ENCODE measurements at places on chromosomes 7 and 10. TPM values are rescaled to one million over a fixed set of nuclear protein-coding genes. Genes with fewer than 3 reads are reported as not detected.

GRCh38 chr10:88048312-88048711, 184.9 kb downstream of the PTEN start:
- DNase-seq: no peak

DNA sequence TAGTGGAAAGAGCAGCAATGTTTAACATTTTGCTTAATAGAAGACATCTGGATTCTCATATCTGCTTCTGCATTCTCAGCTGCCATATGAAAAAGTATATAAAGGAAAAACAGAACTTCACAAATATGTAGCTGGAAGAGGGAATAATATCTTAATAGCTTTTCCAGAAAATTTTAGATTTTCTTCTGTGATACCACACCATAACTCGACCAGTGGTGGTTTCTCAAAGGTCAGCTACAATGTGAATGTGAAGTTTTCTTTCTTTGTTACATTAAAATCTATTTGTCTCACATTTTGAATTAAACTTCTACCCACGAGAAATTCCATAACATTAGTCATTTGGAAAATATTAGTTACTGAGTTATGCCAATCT, 339.8 kb downstream of the PARD3 start:
- DNase-seq: no peak

DNA sequence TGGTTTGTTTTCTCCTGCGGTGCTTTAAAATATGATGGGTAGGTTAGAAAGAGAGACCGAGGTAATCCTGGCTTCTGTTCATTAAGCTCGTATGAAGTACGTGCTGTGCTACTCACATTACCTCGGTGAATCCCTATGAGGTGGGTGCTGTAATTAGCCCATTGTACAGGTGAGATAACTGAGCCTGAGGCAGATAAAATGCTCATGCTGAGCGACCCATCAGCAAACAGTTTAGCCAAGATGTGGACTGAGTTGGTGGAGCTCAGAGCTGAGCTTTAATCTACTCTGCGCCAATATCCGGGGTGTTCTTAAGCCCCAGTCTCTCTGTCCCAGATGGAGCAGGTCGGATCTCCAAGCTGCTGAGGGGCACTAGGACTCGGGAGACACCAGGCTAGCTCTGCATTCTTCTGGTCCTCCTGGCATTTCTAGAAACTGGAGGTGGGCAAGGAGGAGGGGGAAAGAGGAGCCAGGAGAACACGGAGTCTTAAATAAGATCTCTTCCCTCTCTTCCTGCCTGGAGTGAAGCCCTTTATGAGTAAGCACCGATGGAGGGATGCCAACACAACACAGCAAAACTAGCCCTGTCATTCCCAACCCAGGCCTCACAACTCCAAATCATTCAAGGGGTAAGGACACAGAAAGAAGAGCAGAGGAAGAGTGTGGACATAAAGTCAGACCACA, 458.5 kb downstream of the KCNMA1 start:
- DNase-seq: peak; percentile 34

DNA sequence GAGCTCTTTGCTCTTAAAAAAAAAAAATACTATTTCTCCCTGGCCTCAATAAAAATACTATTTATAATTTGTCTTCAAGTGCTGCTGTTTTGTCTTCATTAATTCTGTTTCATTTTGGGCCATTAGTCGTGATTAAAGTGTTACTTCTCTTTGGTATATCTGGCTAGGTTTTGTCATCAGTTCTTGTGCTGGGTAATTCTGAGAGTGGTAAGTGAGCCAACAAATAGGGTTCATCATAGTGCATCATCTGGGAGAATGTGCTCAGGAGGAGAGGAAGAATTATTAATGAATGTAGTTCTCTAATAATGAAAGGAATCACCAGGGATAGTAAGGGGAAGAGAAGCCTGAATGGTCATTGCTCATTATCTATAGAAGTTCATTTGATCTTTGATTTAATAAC, 70.0 kb downstream of the LCOR start:
- DNase-seq: no peak

DNA sequence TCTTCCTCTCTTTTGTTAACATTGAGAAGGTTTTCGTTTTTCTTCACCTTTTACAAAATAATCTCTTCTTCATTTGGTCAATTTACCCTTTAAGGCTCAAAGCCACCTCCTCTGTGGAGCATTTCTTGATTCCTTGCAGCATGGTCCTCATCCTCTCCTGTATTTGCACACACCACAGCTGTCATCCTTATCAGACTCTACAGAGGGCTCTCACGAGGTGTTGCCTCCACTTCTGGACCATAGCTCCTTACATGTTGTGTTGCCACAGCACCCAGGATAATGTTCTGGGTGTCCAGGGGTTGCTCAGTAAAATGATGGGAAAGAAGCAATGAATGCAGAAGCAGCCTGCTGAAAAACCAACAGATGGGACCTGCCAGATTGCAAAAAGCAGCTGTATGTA, 192.8 kb downstream of the SH2D4B start:
- no peak for DNase-seq

DNA sequence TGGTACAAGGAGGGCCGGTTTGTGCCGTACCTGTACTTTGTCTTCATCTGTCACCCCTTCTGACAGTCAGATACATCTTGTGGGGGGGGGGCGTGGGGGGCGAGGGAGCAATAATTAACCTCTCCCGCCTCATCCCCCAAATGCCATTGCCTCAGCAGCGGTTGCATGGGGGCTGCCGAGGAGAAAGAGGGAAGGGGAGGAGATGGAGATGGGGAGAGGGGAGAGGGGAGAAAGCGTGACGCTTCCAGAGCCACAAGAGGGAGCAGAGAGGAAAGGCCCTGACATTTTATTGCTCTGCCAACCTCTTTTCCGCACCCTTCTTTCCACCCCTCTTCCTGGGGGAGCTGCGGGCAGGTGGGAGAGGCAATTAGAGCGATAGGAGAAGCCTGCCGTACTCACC, 11.8 kb downstream of the KAZALD1 start:
- no peak for DNase-seq

GRCh38 chr7:100156331-100157068, 2.0 kb downstream of the TRAPPC14 start:
- no peak for DNase-seq

DNA sequence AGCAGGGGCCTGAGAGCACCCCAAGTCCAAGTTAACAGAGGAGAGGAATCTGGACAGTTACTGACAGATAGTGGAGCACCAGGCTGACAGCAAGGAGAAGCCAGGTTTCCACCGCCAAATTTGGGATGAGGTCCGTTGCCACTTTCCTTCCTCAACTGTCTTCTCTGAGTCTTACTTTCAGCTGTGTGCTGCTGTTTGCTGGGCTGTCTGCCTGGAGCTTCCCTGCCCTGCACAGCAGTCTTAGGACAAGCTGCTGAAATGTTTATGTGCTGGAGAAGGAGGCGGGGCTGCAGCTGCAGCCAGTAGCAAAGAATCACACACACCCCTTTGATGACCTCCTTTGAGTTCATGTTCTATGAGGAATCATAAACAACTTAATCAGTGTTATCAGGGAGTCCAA, 17.4 kb upstream of the CYP3A7 start:
- no peak for DNase-seq

- DNase-seq: peak; percentile 39
Observed at GRCh38 chr7:112938863-112939573, 147.6 kb downstream of the GPR85 start.

GRCh38 chr10:48699011-48699627, 14.4 kb downstream of the WDFY4 start:
- DNase-seq: no peak

DNA sequence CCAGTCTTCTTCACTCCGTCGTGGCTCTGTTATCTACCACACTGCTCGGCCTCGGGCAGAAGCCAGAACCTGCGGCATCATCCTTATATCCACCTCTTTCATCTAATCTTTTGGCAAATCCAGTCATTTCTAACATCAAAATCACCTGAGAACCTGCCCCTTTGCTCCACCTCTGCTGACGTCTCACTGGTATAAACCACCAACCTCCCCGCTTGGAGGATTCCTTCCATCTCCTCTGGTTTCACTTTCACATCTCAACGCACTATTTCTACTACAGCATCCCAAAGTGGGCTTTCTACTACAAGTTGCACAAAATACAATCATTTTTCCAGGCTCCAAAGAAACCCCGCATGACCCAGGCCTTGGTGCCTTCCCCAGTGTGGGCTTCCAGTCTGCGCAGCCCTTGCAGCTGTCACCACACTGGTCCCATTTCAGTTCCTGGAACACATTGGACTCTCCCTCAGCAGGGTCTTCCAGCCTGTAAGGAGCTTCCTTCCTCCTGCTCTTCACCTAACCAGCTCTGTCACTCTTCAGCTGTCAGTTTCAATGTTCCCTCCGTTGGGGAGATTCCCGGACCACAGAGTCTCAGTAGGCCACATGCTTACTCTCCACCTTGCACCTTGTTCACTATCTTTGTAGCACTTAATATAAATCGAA, 85.0 kb downstream of the PRKCQ start:
- no peak for DNase-seq

DNA sequence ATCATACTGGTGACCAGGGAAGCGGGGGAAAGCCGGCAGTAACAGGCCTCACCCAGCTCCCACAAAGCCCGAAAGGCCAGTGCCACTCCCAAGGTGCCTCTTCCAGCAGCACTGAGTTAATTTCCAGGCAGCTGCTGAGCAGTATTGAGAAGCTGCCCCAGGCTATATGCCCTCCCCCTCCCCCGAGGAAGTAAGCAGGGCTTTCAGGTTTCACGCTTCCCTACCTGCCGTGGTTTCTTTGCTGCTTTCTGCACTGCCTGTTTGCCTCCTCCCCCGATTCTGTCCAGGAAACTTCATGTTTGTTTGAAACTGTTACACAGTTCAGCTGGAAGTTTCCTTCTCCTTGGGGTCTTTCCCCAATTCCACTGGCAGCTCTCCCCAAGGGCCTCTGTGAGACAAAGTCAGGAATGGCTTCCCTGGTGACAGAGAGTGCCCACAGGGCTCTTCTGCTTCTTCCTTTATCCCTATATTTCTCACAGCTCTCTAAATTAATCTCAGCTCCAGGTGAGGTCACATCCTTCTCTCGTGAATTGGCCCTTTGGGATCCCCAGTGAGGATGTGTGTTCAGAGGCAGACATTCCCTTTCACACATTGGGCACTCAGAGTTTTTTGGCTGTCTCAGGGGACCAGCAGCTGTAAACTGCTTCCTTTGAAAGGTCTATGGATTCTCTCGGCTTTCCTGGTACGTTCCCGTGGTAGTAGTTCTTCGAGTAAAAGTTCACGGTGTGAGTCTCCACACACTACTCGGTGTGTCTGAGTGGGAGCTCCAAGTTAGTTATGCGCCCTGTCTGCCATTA, 19.4 kb downstream of the C1GALT1 start:
- peak; percentile 27 for DNase-seq

DNA sequence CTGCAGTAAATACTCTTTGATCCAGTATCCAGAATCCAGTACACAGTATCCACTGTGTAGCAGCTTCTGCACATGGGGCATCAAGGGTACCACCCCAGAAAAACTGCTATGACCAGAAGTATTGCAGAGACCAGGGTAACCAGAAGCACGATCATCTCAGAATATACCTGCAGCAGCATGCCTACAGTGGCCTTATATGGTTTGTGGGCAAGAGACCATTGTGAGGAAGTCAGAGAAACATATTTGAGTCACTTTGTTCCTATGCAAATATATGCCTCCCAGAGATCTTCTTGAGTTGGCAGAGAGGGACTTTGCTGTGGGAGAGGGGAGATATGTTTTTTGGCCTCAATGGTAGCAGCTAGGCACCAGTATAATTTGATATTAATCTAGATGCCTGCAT, 206.4 kb upstream of the LRRTM3 start:
- no peak for DNase-seq

- peak; percentile 62 for DNase-seq
Observed at GRCh38 chr10:329361-330099, 194.3 kb downstream of the ZMYND11 start.

DNA sequence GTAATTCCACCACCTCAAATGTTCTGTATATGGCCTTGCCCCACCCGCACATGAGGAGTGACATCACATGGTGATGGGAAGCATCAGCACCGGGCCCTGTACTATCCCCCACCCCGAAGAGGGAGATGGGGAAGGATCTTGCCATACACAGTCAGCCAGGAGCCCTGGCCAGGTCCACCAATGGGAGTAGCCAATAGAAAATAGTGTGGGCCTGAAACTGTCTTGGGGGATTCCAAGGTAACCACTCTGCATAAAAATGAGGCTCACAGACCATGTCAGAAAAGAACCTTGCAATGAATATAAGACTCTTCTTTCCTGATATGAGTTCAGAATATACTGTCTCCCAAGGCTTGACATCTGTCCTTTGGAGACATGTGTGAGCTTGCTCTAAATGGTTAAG, 51.1 kb downstream of the ADRB1 start:
- no peak for DNase-seq

DNA sequence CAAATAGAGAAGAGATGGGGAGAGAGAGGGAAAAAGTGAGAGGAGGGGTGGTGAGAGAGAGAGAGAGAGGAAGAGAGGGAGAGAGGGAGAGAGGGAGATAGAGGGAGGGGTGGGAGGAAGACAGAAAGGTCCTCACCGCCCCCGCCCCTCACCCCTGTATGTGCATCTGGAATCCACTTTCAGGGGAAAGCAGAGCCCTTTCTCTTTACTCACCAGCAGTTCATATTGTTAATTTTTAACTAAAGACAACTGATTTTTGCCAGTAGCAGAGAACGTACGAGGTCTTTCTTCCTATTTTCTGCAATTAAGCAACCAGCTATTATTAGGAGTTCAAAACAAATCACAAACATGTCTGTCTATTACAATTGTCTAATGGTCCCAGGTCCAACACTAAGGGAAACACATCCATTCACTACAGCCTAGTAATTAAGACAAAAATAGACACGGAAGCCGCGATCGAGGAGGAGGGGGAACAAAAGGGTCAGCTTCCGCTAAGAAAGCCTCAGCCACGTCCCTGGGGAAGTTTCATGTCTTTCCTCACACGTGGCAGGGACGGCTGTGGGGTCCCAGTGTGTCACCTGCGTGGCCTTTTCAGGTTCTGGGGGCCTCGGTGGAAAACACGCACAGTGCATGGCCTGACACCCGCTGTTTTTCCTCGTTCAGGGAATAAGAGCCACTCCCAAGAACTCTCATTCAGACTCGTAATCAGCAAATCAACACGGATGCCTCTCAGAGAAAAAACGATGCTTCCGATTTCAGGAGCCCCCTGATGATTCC, 572.0 kb downstream of the PTPRN2 start:
- no peak for DNase-seq

- no peak for DNase-seq
Observed at GRCh38 chr7:86760236-86760635, 116.5 kb downstream of the GRM3 start.

DNA sequence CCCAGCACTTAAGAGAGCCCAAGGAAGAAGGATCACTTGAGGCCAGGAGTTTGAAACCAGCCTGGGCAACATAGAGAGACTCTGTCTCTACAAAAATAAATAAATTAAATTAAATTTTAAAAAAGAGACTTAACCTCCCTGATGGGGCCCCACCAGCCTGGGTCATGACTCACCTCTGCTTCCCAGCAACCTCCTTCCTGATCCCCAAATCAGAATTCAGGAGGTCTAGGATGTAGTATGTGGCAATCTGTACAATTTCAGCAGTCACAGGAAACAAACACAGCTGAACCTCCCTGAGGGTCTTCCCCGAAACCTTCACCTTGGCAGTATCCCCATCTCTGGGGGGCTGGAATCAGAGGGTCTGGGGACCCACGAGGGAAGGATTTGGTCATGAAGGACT, 9.7 kb upstream of the PPP1R35 start:
- DNase-seq: no peak

The FAM25A gene
- not detected for total RNA-seq

The BUD23 gene
- total RNA-seq: 31.5 TPM

The NRCAM gene
- total RNA-seq: 16.0 TPM

The C10orf95 gene
- total RNA-seq: 0.05 TPM

The TDRD1 gene
- under 0.01 TPM for total RNA-seq
